Testis (tissue), 5 donors: ENCODE measurements at places on chromosomes 7 and 10.
A peak's percentile ranks its signal among the peaks of the same experiment; 100 is the strongest.

DNA sequence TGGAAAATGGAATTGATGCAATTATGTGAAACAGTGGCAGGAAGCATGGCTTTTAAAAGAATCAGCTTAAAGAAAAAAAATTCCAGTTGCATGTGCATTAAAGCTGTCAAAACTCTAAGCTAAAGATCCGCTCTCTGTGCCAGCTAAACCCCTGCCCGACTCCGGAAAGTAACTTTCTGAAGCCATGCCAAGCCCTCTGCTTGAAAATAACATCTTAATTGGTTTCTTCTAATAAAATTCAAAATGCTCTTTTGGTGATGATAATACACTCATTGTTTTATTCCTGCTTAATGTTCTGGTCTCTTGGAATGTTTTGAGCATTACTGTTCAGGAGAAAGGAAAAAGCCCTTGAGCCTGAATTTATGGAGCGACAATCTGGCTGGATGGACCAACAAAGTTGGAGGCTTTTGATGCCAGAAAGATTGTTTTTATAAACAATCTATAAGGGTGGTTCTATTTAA, 11.7 kb downstream of the SEMA3C start:
- H3K36me3 ChIP-seq = no peaks in the 10 kb centered on the region
- H3K4me3 ChIP-seq = no peak overlapping the region
- no peak for DNase-seq
- H3K27ac ChIP-seq = no peak overlapping the region
- H3K4me1 ChIP-seq = no peaks in the 10 kb centered on the region
- H3K27me3 ChIP-seq = no peaks in the 10 kb centered on the region

- peak; percentile 5 for DNase-seq
- H3K4me3 ChIP-seq = no peak overlapping the region
- no peaks in the 10 kb centered on the region for H3K4me1 ChIP-seq
- no peaks in the 10 kb centered on the region for H3K27me3 ChIP-seq
Observed at GRCh38 chr10:1157615-1157933, 101.4 kb downstream of the WDR37 start.

DNA sequence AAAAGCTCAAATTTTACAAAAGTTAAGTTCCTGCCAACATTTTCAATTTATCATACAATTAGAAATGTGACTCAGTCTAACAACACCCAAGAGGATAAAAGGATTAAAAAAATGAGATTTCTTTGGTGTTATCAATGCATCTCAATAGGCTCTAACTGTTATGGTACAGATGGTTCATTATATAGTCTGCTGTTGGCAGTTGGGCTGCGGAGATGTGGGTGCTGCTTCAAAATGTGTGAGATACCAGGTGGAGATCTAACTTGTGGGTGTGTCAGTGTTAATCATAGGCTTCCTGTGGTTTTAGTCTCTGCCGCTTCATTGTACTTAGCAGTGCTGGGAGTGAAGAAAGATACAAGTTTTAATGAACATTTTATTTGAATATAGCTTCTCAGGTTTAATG, 231.2 kb downstream of the EXOC4 start:
- no peak overlapping the region for H3K4me3 ChIP-seq
- H3K36me3 ChIP-seq = no peaks in the 10 kb centered on the region
- no peaks in the 10 kb centered on the region for H3K4me1 ChIP-seq
- no peak overlapping the region for H3K27ac ChIP-seq
- no peak for DNase-seq

DNA sequence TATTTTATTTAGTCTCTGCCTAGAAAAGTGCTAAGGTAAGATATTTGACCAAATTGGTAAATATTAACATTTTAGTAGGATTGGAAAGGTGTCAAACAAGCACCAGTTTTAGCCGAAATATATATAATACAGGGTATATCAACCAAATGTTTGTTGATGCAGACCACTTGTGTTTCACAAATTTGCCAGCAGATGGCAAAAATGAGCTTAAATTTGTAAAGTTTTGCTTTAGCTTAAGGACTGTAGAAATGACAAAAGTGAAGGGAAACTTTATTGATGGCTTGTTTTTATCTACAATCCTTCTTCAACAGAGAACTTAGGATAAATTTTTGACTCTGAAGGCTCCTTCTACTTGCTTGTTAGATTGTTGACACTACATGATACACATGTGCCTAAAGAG, 4.8 kb upstream of the POLR1F start:
- no peaks in the 10 kb centered on the region for H3K36me3 ChIP-seq
- no peak overlapping the region for H3K27ac ChIP-seq
- H3K4me3 ChIP-seq = no peak overlapping the region
- no peaks in the 10 kb centered on the region for H3K27me3 ChIP-seq
- DNase-seq = peak; percentile 55
- H3K4me1 ChIP-seq = peaks cover 4% of the 10 kb centered on the region

DNA sequence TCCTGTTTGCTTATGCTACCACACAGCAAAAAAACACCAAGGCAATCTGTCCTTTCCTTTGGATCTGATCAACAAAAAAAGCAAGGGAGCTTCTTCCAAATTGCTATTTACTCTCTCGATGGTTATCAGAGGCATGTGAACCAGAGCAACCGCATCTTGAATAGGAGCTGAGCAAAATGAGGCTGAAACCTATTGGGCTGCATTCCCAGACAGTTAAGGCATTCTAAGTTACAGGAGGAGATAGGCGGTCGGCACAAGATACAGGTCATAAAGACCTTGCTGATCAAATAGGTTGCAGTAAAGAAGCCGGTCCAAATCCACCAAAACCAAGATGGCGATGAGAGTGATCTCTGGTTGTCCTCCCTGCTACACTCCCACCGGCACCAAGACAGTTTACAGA, 76.8 kb upstream of the FRMD4A start:
- H3K4me1 ChIP-seq = no peaks in the 10 kb centered on the region
- H3K36me3 ChIP-seq = no peaks in the 10 kb centered on the region
- no peaks in the 10 kb centered on the region for H3K27me3 ChIP-seq
- no peak for DNase-seq

DNA sequence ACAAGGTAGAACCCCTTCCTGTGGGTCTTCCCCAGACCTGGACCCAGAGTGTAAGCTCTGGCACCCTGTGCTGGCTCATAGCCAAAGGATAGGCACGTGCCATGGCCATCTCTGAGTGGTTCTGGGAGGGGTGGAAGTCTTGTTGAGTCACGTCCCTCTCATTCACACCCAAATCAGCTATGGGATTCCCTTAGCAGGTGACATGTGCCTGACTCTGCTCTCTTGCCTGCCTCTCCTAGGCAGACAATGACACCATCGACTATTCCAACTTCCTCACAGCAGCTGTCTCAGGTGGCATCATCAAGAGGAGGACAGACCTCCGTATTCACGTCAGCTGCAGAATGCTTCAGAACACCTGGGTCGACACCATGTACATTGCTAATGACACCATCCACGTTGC, 59.8 kb downstream of the C10orf120 start:
- no peaks in the 10 kb centered on the region for H3K27me3 ChIP-seq
- no peaks in the 10 kb centered on the region for H3K36me3 ChIP-seq
- H3K27ac ChIP-seq = no peak overlapping the region
- DNase-seq = no peak
- no peak overlapping the region for H3K4me3 ChIP-seq

- H3K4me3 ChIP-seq = no peak overlapping the region
- DNase-seq = no peak
- H3K27me3 ChIP-seq = no peaks in the 10 kb centered on the region
- H3K36me3 ChIP-seq = no peaks in the 10 kb centered on the region
- H3K4me1 ChIP-seq = no peaks in the 10 kb centered on the region
Observed at GRCh38 chr10:13915710-13916109, 328.9 kb downstream of the PRPF18 start.

DNA sequence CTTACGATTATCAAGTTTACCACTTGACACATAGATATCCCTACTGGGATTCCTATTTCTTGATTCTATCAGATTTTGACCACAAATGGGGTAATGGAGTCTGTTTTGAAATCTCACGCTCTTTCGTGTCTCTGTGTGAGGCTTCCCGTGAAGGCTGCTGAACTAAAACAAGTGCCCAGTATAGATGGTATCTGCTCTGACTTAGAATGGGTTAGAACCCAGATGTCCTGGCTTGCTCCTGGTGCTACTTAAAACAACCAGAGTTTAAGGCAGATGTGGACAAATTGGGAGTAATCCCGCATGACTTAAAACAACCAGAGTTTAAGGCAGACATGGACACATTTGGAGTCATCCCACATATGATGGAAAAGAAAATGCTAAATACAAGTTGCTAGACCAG, 85.9 kb downstream of the FAM204A start:
- no peaks in the 10 kb centered on the region for H3K4me1 ChIP-seq
- H3K27me3 ChIP-seq = no peaks in the 10 kb centered on the region

DNA sequence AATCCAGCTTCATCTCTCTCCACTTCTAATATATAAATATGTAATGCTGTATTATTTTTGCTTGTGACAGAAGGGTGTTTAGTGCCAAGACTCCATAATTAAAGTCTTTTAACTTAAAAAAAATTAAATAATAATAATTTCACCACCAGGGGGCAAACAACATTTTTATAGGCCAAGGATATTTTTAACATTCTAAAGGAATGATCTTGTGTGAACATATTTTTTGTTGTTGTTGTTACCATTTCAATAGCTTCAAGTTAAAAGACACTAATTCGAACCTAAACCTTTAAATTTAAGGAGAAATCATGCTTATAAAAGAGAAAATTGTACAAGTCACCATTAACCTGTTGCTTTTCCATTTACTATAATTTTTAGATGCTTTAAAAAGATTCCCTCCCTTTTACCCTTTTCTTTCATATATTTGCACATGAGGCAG, 7.5 kb upstream of the DNAJC1 start:
- no peaks in the 10 kb centered on the region for H3K4me1 ChIP-seq
- DNase-seq = no peak
- no peak overlapping the region for H3K27ac ChIP-seq
- no peaks in the 10 kb centered on the region for H3K36me3 ChIP-seq
- no peak overlapping the region for H3K4me3 ChIP-seq

DNA sequence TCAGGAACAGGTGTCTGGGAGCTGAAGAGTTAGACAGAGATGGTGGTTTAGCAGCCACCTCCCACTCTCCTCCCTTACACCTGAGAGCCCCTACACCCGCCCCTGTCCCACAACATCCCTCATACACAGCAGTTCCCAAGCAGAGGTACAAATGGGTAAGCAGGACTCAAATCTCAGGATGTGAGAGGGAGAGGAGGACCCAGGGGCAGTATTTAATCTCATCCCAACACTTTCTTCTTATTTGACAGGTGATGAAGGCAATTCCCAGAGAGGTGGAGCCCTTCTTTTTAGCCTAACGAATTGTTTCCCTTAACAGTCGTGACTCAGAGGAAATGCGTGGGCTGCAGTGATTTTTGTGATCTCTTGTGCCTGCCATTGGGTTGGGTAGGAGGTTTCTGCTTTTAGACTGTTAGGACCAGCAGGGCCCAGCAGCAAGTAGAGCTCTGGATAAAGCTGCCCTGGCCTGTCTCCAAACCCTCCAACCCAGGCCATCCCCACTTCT, 191.3 kb downstream of the HECW1 start:
- H3K36me3 ChIP-seq = no peaks in the 10 kb centered on the region
- H3K4me3 ChIP-seq = no peak overlapping the region
- no peak for DNase-seq
- no peak overlapping the region for H3K27ac ChIP-seq
- H3K4me1 ChIP-seq = no peaks in the 10 kb centered on the region

- no peak overlapping the region for H3K4me3 ChIP-seq
- no peaks in the 10 kb centered on the region for H3K27me3 ChIP-seq
Observed at GRCh38 chr10:97020452-97021400, 165.0 kb downstream of the SLIT1 start.

DNA sequence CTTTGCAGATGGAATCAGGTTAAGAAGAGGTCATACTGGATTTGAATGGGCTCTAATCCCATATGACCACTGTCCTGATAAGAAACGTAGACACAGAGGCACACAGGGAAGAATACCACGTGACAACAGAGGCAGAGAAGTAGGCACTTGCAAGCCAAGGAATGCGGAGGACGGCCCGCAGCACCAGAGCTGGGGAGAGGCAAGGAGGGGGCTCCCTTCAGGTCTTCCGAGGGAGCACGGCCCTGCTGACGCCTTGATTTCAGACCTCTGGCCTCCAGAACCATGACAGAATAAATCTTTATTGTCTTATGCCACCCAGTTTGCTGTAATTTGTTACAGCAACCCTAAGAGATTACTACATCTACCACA, 44.7 kb upstream of the TMEM213 start:
- no peak overlapping the region for H3K27ac ChIP-seq
- DNase-seq = peak; percentile 35
- peaks cover 4% of the 10 kb centered on the region for H3K4me1 ChIP-seq

GRCh38 chr10:131436458-131436857, 124.9 kb upstream of the TCERG1L start:
- DNase-seq = no peak
- H3K4me3 ChIP-seq = no peak overlapping the region
- H3K27ac ChIP-seq = no peak overlapping the region
- no peaks in the 10 kb centered on the region for H3K36me3 ChIP-seq

GRCh38 chr10:31121757-31122577, 90.3 kb upstream of the ZNF438 start:
- H3K27ac ChIP-seq = no peak overlapping the region
- H3K27me3 ChIP-seq = no peaks in the 10 kb centered on the region
- H3K36me3 ChIP-seq = no peaks in the 10 kb centered on the region
- no peak overlapping the region for H3K4me3 ChIP-seq
- peaks cover 12% of the 10 kb centered on the region for H3K4me1 ChIP-seq
